ENCODE measurements at places on chromosomes 4 and X.

- DNase-seq, result no peak
These were observed 13.5 kb upstream of the PLS3 start for GRCh38 chrX:115547448-115547847.

DNA sequence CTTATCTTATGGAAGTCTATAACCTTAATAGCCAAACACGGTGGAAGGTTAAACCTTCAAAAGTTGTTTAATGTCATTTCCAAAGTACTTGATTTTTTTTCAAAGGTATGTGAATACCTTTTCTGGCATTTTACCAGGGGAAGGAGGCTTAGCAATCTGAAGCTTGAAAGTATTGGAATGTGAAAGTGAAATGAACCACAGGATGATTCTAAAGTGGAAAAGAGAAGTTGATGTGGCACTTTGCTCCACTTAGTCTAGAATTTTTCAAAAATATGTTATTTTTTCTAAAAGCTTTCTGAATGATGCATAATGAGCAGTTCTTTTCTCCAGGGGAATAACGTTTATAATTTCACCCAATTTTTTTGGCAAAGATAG lies 19.2 kb downstream of the PI4K2B start:
- DNase-seq, result no peak

DNA sequence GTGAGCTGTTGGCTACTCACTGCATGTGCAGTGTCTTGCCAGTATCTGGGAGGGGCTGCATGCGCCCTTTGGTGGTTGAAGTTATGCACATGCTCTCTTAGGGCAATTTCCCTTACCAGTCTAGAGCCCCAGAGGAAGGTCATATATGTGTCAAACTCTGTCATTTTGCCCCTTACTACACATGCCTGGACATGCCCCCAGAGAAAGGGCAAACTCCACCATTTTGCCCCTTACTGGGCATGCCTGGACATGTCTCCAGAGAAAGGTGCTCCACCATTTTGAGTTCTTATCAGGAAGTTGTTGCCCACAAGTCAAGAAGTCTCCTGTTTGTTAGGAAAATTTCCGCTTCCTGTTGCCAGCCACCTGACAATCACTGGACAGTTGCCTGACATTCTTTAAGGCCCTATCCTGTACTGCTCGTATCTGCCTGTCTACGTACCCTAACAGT lies 56.4 kb upstream of the PLAC8 start:
- DNase-seq, result peak; percentile 43

DNA sequence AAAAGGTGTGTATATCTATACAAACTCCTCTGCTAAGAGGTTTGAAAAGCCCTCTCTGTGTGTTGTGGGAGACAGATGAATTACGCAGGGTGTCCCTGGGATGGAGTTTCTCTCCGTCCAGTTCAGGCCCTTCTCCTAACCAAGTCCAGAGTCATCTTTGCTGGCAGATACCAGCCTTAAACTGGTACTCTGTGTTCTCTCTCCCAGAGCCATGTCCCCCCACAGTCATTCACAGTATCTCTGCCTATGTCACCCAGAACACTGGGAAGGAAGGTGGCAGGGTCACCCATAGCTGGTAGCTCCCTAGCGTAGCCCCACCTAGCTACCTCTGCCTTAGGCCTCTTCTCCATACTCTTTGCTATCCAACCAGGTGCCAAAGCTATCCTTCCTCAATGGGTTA lies 8.9 kb downstream of the AMER1 start:
- DNase-seq, result no peak

DNA sequence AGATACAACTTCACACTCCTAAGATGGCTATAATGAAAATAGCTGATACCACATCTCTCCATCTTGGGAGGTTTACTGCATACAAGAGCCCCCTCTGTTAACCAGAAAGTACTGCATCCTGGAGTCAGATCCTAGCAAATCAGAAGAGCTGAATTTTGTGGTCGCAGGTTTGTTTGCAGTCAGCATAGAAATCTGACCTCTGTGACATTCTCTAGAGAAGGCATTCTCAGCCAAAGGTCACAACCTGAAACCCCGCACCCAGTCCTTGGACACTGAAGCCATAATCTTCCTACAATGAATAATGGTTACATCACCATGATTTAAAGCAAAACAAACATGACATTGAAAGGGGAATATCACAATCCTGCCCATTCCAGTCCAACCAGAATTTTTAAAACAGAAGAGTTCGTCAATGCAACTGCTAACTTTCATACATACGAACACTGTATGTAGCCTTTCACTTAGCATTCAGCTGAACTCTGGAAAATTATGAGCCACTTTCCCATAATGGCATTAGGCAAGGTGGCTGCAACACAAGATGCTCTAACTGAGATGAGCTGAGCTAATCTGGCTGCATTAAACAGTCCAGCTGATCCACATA lies 17.6 kb downstream of the HS6ST2 start:
- DNase-seq, result no peak

GRCh38 chr4:40200875-40201801 lies 4.3 kb downstream of the RHOH start:
- DNase-seq, result no peak

- DNase-seq, result no peak
These were observed 55.3 kb upstream of the APELA start for GRCh38 chr4:164821711-164822110.

- no peak for DNase-seq
These were observed 44.9 kb downstream of the ANK2 start for GRCh38 chr4:113094331-113094730.

DNA sequence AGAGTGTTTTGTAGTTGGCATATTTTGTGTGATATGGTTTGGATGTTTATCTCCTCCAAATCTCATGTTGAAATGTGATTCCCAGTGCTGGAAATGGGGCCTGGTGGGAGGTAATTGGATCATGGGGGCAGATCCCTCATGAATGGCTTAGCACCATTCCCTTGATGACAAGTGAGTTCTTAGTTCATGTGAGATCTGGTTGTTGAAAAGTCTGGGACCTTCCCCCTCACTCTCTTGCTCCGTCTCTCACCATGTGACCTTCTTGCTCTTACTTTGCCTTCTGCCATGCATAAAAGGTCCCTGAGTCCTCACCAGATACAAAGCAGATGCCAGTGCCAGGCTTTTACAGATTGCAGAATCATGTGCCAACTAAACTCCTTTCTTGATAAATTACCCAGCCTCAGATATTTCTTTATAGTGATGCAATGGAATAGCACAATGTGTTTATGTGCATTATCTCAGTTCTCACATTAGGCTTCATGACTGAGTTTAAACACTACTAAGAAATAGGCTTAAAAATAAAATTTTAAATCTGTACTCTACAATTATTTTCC lies 1348.8 kb downstream of the STIM2 start:
- DNase-seq, result no peak

- no peak for DNase-seq
These were observed 59.8 kb downstream of the ZNF711 start for GRCh38 chrX:85303544-85303943.

GRCh38 chr4:81465406-81466340 lies 6.0 kb downstream of the RASGEF1B start:
- peak; percentile 94 for DNase-seq

DNA sequence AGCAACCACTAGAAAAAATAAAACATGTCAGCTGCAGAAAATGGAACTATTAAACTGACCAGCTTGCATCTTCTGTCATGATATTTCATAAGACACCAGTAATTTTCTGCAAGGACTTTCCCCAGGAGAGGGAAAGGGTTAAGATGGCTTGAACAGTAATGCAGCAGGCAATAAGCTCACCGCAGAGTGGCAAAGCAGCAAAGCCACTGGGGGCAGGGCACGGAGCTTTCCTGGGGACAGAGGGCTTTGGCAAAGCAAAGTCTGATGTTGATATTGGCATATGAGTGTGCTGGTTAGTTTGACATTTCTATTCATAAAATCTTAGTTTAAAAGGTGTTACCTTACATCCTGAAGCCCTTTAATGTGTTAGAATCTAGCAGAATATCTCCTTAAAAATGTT lies 55.1 kb upstream of the NAP1L5 start:
- no peak for DNase-seq

DNA sequence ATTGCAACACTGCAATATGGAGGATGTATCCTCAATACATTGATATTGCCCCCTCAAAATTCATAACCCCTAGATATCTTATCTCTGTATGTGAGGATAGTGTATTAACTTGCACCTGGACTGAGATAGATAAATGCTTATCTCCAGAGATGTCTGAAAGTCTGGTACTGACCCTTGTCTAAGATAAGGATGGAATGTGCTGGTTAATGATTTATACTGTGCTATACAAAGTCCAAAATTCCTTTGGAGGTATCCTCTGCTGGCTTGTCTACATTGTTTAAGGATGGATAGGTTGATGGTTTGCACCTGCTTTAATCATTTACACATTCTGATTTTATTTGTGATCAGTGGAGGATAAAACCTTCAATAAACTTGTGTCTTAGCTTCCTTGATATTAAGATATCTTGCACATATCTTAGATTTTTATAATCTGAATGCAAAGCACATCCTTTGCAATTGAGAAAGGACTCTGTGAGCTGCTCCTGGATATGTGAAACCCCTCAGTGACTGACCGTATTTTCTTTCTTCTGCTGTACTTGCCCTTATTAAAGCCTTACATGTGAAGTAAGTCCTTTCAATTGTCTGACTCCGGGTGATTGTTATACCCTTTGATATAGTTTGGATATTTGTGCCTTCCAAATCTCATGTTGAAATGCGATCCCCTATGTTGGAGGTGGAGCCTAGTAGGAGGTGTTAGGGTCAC lies 430.3 kb upstream of the MAOA start:
- DNase-seq, result no peak
